ENCODE measurements at places on chromosomes 2 and 18.

DNA sequence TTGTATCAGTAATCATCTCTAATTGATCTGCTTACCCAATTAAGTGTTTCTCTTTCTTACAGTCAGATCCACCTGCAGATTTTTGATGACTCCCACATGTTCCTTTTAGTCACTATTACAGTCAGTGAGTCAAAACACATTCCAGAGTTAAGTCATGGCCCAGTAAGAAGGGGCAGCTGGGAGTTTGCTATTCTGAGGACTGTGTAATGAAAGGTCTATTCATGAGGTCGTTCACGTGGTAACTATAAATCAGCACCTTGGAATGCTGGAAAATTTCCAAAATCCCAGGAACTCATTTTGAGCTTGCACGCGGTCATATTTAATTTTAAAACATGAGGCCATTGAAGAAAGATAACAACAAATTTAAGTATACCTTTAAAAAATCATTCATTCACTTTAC is 252.5 kb downstream of the XIRP2 start:
- no peak for DNase-seq

DNA sequence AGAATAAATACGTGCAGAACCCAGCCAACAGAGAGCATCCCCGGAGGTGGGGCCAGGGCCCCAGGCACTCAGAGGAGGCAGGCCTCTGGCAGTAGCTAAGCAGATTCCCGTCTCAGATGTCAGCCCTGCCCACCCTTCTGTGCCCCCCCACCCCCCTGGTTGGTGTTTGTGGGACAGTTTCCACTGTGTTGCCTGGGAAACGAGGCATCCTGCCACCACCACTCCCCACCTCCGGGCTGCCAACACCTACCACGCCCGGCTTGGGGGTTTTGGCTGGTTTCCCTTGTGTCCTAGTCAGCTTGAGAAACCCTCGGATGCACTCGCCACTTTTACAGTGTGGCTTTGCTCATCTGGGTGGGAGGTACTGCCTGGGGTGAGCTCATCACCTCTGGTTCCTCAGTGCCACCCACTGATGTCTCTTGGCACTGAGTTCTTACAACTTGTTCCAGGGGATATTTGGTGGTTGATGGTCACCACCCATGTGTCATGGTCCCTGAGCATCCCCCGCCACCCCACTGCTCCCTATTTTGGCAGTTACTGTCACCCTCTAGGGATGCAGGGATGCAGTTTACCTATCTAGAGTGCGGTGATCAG is 72.4 kb upstream of the YWHAQ start:
- DNase-seq = peak; percentile 50

- no peak for DNase-seq
These were observed 519.4 kb upstream of the DSEL start for GRCh38 chr18:68035774-68036522.

DNA sequence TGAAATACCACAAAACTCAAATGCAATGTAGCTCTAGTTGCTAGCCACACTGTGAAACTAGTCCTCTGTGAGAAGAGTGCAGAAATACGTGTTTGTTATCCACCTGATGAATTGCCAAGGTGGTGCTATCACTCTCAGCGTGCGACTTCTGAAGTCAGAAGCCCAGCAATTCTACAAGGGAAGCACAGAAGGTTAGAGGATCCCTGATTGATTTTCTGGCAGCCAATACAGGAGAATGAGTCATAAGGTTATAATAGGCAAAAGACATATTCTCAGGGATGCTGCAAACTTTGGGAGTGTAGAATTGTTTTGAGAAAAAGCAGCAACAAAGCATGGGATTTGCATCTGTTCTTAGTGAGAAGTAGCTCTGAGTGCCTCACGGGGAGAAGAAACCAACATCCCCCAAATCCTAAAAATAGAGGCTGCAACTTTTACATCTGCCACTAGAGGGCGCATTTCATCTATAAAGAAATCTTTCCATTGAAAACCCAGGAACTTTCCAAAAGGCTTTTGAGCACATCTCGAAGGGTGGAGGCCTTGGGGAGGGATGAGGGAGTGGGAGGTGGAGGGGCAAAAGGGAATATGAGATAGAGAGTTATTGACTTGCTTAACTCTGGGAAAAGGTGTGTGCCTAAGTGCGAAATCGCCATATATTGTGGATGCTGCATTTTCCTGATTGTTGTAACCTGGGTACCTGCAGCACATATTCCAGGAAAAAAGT is 78.0 kb downstream of the TMEM182 start:
- DNase-seq = peak; percentile 7

- no peak for DNase-seq
These were observed 53.4 kb downstream of the ZNF638 start for GRCh38 chr2:71385012-71385411.

DNA sequence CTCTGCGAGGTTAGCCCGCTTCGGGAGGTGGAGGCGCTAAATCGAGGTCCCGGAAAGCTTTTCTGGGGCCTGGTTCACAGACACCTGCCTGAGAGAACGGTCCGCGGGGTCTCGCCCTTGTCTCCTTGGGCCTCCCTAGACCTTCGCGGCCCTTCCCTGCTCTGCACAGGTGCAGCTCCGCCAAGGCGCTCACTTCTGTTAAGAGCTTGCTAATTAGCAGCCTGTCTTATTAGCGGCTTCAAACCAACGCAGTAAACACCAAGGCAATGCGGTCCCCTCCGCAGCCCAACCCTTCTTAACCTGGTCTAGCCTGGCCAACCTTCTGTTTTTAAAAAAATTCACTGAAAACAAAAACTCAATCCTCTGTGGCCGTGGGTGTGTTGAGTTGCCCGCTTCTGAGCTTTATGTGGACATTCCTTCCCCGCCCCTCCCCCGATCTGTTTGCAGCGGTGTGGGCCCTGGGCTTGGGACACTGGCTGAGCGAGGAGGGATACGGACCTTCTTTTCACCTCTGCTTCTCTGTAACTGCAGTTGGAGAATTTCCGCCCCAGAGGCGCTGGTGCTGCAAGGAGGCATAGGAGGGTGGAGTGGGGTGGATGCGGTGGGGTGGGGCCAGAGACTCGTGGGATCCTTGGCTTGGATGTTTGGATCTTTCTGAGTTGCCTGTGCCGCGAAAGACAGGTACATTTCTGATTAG is 3.4 kb upstream of the HOXD4 start:
- DNase-seq = no peak

GRCh38 chr2:96876269-96877041 is 6.6 kb upstream of the SEMA4C start:
- DNase-seq = no peak

GRCh38 chr2:10406016-10406415 is 42.1 kb downstream of the ODC1 start:
- no peak for DNase-seq

- DNase-seq = no peak
These were observed 166.5 kb upstream of the CXCR4 start for GRCh38 chr2:136284226-136285119.

DNA sequence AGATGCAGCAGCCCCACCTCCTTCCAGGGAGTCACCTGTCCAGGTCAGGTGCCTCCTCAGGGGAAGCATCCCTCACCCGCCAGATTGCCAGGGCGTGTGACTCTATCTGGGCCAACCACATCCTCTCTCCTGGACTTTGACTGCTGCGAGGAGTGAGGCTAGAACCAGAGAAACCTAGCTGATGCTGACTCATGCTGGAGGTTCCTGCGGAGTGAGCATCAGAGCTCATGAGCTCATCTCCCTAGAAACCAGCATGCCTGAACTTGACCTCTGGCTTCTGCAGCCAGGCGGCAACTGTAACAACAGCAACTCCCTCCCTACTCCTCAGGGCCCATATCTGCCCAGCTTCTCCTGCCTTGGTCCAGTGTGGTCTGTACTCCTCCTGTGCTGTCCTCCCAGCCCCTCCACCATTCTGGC is 28.3 kb upstream of the NT5DC4 start:
- DNase-seq = peak; percentile 66

- DNase-seq = no peak
These were observed 94.7 kb downstream of the EXOC6B start for GRCh38 chr2:72731116-72731515.

DNA sequence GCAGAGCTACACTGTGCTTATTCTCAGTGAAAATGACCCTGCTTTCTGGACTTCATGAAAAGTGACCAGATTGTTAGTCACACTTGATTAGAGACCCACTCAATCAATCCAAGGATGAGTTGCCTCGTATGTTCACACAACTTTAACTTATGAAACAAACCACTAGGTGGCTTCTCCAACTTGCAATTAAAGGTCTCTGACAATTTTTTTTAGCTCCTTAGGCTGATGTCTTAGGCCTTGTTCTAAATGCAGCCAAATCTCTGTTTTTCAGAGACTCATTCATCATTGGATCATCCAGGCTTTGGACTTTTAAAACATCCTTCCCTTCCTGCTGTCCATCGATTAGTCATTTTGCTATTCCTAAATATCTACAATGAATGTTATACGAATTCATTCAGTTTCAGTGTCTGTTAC is 63.4 kb downstream of the MREG start:
- DNase-seq = no peak

DNA sequence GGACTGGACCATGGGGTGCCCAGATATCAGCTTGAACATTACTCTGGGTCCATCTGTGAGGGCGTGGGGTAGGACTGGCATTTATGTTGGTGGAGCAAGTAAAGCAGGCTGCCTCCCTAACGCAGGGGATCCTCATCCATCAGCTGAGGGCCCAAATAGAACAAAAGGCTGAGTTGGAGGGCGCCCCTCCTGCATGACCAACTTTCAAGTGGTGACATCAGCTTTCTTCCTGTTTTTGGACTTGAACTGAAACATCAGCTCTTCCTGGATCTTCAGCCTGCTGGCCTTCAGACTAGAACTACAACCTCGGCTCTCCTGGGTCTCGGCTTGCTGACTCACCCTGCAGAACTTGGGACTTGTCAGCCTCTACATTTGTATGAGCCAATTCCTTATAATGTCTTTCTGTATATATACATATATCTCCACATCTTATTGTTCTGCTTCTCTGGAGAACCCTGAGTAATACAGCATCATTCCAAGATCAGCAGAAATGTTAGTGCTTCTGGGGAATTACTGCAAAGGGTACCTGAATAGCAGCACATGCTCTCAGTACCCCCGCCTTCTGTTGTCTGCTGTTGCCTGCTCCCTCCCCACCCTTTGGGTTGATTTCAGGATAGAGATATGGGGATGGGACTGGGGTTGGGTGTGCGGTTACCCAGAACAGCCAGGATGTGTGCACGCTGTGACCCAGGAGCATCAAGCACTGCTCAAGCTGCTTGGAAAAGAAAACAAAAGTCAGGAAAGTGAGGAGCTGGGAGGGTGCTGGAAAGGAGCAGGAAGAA is 20.0 kb downstream of the TMEM127 start:
- DNase-seq = no peak

DNA sequence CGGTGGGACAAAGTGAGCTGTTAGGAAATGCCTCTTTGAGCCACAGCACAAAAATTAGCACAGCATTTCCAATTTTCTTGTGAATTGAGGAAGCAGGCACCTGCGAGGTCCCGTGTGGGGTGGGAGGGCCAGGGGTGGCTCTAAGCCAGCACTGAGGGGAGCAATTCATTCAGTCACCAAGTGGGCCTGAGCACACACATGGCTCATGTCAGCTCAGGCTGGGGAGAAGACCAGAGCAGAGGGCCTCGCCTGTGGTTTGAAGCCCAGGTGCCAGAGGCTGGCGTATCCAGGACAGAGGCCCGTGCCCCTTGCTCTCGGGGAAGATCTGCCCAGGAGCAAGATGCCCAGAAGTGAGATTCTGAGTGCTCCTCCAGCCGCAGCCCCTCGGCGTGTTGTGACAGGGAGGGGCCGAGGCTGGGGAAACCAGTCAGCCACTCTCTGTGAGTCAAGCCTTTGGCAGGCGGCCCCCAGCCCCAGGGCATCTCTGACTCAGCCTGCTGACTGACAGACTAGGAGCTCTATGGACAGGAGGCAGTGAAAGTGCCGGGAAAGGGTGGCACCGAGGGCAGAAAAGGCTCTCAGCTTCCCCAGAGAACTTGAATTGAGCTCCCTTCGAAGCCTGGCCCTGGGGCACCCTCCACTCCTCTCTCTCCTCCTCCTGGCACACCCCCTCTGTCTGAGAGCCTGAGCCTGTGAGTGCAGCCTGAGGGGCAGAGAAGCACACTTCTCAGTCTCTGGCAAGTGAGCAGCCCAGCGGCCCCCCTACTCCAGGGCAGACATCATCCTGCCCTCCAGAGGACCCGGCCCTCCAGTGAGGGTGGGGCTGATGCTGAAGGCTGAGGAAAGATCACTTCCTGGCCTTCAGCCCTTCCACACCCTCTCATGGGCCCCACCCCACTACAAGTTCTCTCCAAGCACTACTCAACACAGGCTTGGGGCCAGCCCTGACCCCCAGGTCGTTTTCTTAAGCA is 32.3 kb downstream of the CYP26B1 start:
- DNase-seq = no peak

DNA sequence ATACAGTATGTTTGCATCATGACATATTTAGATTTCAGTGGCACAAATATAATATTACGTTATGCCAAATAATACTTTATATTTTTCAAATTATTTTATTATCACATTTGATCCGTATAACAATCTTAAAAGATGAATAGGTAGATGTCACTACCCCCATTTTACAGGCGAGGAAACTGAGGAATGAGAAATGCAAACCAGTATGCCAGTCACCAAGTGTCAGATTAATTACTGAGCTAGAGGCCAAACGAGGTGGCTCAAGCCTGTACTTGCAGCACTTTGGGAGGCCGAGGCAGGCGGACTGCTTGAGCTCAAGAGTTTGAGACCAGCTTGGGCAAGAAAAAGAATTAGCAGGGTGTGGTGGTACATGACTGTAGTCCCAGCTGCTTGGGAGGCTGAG is 17.4 kb upstream of the YES1 start:
- DNase-seq = no peak

GRCh38 chr18:48135436-48135966 is 205.0 kb upstream of the SMAD2 start:
- no peak for DNase-seq

DNA sequence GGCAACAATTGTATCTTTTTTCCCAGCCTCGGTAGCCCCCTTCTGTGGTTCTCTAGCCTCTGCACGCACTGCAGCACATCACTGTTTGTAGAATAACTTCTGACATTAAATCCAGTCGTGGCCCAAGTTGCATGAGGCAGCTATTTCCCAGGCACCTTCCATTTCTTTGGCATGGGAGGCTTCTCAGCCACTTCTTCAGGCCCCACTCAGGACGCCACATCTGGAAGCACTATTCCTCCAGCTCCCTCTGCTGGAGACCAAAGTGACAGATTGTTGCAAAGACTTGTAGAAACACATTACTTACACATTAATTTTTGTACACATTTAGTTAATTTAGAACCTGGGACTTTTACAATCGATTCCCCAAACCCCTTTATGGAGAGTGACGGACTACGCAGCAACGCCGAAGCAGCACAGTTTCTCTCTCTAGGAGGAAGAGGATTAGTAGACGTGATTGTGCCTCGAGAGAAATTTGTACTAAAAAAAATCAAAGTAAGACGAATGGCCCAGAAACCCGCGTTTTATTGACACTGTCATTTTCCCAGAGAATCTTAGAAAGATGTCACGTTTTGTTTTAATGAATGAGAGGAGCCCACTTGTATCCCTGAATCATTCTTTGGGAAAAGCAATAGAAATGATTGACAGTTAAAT is 57.8 kb upstream of the RGPD5 start:
- DNase-seq = peak; percentile 10
